ENCODE measurements at places on chromosomes 7 and 10.

- DNase-seq, result no peak
These were observed 515.4 kb upstream of the FZD8 start for GRCh38 chr10:36157486-36157885.

DNA sequence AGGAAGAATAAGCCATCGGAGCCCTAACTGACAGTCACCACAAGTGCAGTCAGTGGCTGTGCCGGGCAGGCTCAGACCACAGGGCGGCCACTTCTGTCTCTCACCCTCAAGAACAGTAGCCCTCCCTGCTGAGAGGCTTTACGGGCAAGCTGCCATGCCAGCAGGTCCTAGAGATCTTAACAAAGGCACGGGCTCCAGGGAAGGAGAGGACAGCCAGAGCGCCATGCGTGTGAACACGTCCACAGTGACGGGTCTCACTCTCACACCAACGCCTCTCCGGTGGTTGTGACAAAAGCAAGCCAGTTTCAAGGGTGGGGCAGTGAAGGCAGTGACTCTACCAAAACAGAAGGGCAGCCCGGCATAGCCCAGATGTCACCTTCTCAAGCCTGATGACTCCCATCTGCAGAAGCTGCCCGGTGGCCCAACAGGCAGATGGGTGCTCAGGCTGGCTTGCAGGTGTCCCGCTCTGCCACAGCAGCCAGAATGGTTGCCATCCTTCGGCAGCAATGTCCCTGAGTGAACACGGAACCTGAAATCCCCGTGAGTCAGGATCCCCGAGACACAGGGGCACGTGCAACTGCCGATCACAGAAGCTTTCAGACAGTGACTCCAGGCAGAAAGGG, 102.0 kb downstream of the FAM53B start:
- no peak for DNase-seq

DNA sequence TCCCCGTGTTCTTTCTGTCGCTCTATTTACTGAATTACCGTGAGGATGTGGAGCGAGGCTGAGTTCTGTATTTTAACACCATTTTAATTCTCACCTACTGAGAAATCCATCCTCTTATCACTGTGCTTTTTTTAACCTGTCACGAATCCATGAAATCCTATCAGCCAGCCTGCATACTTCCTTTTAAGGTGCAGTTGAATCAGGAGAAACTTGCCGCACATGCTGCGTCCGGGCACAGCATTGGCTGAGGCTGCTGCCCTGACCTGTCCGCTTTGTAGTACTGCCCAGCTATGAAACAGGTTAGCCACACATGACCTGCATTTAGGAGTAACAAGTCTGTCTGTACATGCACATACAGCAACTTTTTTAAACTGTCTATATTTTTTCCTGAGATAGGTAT, 82.5 kb downstream of the EGFR start:
- DNase-seq, result no peak

DNA sequence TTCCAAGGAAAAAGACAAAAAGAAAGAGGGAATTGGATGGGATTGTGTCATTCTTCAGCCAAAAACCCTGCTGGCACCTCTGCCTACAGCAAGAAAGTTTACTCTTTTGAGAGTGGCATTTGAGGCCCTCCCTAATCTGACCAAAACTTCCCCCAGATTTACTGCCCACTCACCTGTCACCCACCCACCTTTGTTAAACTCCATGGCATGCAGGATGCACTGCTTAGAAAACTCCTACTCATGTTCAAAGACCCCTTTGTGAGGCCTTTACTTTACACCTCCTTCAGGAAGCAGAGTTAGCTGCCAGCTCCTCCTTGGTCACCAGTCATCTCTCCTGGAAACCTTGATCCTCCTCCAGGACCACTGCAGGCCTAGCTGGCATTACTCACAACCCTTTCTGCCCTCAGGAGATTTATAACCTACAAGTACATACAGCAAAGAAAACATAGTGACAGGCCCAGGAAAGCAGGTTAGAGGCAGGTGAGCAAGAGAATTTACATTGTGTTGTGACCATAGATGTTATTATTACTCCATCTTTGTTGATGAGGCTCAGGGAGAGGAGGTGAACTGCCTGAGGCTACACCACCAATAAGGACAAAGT, 10.3 kb upstream of the PLAC9 start:
- DNase-seq, result no peak

GRCh38 chr7:43143918-43144589, 31.6 kb downstream of the HECW1 start:
- no peak for DNase-seq
